Neural progenitor cell (in vitro differentiated cells): ENCODE measurements at places on chromosomes 2 and 18. TPM values are rescaled to one million over a fixed set of nuclear protein-coding genes. Genes with fewer than 3 reads are reported as not detected.

GRCh38 chr18:50878345-50879301, at the start of gene ME2:
Gene ME2 (plus strand): TSS chr18:50879118. CDS start chr18:50895821, 16,703 bp downstream.
- DNase-seq: peak; percentile 95
- peak within 1 kb of the TSS; percentile 88 for H3K4me3 ChIP-seq
- no peaks in the 10 kb centered on the region for H3K36me3 ChIP-seq
- peaks cover 34% of the 10 kb centered on the region for H3K4me1 ChIP-seq
- H3K27me3 ChIP-seq: no peaks in the 10 kb centered on the region

DNA sequence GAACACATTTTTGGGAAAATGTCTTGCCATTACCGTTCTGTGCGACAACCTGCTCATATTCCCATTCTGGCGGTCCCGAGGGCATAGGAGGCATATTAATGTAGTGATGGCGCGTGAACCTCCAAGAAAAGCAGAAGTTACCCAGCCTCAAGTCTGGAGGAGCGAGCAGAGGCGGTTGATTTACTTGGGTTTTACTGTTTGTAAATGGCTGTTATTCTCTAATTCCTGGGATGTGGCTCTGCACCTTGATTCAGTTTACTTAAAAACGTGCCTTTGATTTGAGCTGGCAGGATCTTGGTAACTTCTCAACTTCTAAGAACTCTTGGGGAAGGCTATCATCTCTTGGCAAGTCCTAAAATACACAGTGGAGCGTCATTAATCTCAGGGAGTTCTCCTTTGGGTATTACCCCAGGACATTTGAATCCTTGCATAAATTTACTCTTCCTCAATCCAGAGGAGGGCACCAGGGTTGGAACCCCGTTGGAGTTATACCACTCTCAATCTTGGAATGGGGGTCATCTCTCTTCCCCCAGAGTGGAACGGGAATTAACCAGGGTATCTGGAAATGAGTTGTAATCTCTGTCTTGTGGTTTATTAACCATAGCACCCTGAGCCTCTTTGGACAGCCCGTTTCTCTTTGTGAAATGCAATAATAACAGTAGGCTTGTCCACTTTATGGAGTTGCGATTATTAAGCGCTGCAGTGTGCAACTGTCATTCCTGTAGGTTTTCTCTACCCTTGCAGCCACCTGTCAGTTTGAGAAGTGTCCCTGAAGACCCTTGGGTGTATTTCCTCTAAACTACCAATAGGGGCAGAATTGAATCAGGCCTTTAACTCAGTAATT, 2.1 kb downstream of the HK2 start:
- H3K4me1 ChIP-seq: peaks cover 13% of the 10 kb centered on the region
- H3K27me3 ChIP-seq: peaks cover 5% of the 10 kb centered on the region
- H3K36me3 ChIP-seq: no peaks in the 10 kb centered on the region
- DNase-seq: peak; percentile 75
- no peak overlapping the region for H3K27ac ChIP-seq

DNA sequence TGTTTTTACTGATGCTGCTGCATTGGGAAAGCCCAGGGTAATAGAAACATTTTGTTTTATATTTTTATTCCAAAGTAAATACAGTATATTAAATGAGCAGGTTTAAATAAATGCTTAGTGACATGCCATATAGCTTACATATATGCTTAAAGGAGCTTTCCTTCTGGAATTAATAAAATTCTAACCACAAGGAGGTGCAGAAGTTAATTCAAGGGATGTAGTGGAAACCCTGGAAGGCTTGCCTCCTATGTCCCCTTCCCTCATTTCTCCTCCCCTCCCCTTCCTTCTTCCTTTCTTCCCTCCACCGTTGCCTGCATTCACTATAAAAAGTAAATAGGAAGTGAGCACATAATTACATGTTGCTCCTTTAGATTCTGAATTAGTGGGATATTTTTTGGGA, 96.3 kb downstream of the UBE2E3 start:
- no peaks in the 10 kb centered on the region for H3K27me3 ChIP-seq
- no peak for DNase-seq
- H3K4me3 ChIP-seq: no peak overlapping the region
- no peak overlapping the region for H3K27ac ChIP-seq

GRCh38 chr18:45166836-45167551, 448.3 kb upstream of the SLC14A2 start:
- no peak for DNase-seq
- no peak overlapping the region for H3K27ac ChIP-seq
- no peak overlapping the region for H3K4me3 ChIP-seq
- no peaks in the 10 kb centered on the region for H3K4me1 ChIP-seq

- peaks cover 3% of the 10 kb centered on the region for H3K4me1 ChIP-seq
- H3K36me3 ChIP-seq: peaks cover 4% of the 10 kb centered on the region
Measured at GRCh38 chr2:239187464-239188253, 213.2 kb downstream of the HDAC4 start.

The RNF152 gene
- total RNA-seq: 23.0 and 24.1 TPM in 2 replicates
